ENCODE measurements at places on chromosomes 2 and 18.
A peak's percentile ranks its signal among the peaks of the same experiment; 100 is the strongest.

GRCh38 chr2:75564713-75565359, 4.1 kb upstream of the EVA1A start:
- no peak for DNase-seq

DNA sequence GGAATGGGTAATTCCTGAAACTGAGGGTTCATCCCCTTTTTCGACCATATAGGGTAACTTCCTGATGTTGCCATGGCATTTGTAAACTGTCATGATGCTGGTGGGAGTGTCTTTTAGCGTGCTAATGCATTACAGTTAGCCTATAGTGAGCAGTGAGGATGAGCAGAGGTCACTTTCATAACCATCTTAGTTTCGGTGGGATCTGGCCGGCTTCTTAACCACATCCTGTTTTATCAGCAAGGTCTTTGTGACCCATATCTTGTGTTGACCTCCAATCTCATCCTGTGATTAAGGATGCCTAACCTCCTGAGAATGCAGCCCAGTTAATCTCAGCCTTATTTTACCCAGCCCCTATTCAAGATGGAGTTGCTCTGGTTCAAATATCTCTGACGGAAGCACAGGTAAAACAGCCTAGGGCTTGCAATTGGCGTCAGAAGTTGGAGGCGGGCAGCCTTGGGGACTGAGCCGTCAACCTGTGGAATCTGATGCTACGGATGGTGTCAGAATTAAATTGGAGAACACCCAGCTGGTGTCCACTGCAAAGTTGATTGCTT, 19.5 kb downstream of the RALBP1 start:
- DNase-seq = no peak

DNA sequence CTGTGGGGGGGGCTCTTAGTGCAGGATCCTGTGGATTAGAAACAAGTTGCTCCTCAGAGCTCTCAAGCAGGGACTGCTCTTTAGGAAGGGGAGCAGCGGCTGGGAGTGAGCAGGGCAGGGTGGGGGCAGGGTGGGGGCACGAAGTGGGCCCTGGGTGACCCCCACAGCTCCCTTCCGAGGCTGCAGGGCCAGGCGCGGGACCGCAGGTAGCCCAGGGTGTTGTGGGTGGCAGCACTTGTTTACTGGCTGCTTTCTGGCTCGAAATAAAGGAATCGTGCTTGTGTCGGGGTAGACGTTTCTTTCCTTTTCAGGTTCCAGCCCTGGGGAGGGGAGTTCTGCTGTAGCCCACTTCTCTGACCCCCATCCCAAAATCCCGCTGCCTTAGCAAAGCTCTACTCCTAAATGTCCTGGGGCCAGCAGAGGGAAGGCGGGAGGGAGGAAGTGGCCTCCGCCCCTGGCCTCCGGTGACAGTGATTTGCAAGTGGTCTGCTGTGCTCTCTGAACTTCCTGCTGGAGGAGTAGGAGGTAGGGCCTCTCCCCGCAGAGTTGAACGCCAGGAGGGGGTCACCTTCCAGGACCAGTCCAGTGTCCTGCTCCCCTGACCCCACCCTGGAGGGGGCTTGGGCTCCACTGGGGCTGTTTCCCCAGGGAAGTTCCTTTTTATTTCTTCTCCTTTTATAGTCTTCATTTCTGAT, 8.3 kb downstream of the NEU4 start:
- no peak for DNase-seq

DNA sequence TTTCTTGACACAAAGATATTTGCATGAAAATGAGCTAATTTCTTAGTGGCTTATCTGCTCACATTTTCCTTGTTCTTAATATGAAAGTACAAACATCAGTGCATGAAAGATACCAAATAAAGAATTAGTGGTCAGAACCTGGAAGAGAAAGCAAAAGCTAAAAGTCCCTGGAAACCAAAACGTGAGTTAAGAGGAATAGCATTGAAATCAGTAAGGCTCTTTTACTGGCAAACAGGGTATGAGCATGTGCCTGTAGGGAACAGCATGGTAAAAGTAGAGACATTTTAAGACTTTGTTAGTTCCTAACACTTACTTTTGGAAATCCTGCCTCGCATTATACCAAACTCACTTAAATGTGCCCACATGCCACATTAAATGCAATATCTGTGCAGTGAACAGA, 31.9 kb upstream of the CWC22 start:
- DNase-seq = no peak

- no peak for DNase-seq
Measured at GRCh38 chr2:240323601-240324291, 111.7 kb upstream of the GPC1 start.

DNA sequence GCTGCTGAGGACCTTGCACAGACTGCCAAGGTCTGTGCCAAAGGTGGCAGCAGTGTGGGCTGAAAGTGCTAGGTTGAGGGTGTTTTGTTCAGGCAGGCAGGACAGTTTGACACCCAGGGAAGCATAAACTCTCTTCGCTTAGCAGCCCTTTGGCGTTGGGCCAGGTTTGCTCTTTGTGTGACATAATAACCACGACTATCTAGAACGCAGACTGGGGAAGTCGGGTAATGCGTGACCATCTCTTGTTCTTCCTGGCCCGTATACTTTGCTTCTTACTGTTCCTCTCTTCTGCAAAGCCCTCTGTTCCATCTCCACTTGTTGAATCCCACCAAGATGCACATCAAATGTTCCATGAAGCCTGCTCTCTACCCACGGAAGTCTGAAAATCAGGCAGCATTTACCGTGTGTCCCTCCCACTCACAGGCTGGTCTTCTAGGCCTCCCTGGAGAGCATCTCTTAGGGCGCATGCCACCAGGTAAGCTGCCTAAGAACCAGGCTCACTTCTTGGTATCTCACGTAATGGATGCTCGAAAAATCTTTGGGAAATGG, 96.7 kb upstream of the LMAN1 start:
- no peak for DNase-seq

GRCh38 chr2:232417489-232417888, 10.8 kb downstream of the ALPG start:
- no peak for DNase-seq

DNA sequence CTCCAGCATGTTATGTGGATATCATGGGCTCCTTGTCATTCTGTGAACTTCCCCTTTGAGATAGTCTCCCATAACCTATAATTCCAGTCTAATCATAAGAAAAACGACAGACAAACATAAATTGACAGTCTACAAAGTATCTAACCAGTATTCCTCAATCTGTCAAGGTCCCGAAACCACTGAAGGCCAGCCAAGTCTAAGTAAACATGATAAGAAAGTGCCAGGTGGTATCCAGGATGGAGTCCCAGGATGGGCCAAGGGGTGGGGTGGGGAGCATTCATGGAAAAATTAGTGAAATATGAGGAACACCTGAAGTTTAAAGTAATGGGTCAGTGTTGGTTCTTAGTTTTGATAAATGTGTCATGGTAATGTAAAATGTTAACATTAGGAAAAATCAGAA, 355.5 kb downstream of the DPP10 start:
- DNase-seq = no peak

DNA sequence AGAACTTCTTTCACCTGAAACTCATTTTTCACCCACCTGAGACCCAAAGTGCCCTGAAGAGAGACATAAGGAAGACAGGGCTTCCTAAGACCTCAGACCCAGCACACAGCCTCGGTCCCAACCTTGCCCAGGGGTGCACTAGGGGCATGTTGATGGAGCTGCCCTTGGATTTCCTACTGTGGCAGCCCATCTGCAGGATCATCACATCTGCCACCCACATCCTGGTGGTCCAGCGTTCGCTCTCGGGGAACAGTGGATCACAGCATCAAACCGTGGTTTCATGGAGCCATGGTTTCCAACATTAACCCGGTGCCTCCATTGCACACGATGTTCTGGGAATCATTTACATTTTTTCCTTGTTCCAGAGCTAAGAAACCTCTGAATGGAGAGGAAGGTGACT, 186.4 kb downstream of the TFCP2L1 start:
- DNase-seq = no peak

GRCh38 chr2:225479386-225479785, 79.9 kb downstream of the NYAP2 start:
- no peak for DNase-seq

GRCh38 chr18:35605686-35606417, 24.3 kb downstream of the GALNT1 start:
- DNase-seq = peak; percentile 8

GRCh38 chr2:44616667-44617155, 255.0 kb downstream of the CAMKMT start:
- peak; percentile 4 for DNase-seq

DNA sequence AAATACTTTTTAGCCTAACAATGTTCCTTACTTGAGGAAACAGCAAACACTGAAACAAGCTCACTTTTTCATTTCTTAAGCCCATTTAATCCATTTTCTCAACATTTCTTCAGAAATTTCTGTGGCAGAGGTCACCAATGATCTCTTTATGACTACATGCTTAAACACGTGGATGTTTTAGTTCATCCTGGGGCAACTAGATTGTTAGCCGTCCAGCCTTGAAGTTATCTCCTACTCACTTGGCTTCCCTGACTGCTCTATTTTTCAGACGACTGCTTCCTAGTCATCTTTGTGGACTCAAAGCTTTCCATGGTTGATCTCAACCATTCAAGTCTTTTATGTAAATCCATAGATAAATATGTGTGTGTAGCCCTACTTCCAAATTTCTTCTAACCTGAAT, 24.1 kb downstream of the CD302 start:
- DNase-seq = no peak

DNA sequence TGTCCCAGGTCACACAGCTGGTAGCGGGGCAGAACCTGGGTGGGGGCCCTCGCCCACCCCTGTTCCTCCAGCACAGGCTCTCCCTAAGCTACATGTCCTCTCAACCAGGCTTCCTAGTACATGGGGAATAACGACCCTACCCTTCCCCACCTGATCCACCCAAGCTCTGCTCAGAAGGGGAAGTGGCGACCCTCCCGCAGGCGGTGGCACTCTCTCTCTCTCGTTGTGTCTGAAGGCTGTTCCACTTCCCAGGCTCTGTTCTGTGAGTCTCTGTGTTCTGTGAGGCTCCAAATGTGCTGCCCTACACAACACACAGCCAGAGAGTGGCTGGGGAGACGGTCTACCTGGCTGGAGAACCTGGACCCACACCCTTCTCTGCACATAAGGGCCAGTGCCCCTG, 135.8 kb downstream of the COPS8 start:
- no peak for DNase-seq

GRCh38 chr18:72895548-72895947, 27.8 kb upstream of the NETO1 start:
- no peak for DNase-seq

- no peak for DNase-seq
Measured at GRCh38 chr2:211014376-211014775, 458.0 kb downstream of the CPS1 start.

- no peak for DNase-seq
Measured at GRCh38 chr2:168712053-168712452, 90.4 kb upstream of the NOSTRIN start.

DNA sequence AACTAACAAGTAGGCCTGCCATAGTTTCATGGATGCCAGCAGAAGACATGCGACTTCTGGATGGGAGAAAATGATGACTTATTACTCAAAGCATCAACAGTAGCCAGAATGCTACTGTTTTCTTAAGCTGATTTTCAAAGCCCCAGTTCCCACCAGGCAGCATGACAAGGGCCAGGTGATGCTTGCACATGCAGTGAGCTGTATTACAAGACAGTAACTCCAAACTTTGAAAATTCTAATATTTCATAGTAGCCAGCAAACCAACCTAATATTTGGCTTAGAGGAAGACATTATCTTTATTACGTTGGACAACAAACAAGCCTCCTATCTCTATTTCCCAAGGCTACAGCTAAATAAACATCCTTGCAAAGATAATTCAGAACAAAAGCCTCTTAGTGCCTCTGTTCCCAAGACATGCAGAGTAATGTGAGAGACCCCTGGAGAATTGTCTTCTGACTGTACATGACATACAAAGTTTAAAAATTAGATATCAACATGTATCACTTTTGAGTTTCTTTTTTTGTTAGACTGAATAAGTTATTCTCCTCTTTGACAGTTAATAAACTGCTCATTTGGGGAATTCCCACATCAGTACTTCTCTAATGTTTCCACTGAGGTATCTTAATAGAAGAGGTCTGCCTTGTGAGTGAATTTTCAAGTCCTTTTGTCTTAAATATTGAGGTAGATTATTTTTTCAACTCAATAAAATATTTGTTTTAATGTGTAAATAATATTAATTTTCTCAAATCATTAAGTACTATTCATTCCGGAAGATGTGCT, 367.6 kb upstream of the CWC22 start:
- DNase-seq = no peak

GRCh38 chr18:63031375-63031774, 288.2 kb downstream of the BCL2 start:
- DNase-seq = no peak

GRCh38 chr18:42028247-42028832, 73.3 kb downstream of the PIK3C3 start:
- peak; percentile 36 for DNase-seq

GRCh38 chr2:46695283-46695682, 215.9 kb downstream of the TMEM247 start:
- DNase-seq = no peak

DNA sequence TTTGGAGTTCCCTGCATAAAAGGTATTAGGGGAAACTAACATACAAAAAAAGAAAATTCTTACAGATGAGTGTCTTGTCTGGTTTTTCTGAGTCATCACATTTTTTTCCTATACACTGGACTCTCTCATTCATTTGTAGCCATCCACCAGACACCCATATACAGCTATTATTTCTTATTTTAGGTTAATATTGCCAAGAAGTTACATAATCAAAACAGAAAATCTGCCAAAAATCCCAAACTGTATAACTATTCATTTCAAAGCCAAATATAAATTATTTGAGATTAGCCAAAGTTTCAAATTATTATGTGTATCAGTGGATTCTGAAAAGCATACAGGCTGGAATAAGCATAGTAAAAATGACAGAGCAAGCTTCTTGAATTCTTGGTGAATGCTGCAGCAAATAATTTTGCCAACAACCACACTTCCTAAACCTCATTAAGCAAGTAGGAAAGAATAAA, 191.2 kb downstream of the NCKAP5 start:
- DNase-seq = no peak

DNA sequence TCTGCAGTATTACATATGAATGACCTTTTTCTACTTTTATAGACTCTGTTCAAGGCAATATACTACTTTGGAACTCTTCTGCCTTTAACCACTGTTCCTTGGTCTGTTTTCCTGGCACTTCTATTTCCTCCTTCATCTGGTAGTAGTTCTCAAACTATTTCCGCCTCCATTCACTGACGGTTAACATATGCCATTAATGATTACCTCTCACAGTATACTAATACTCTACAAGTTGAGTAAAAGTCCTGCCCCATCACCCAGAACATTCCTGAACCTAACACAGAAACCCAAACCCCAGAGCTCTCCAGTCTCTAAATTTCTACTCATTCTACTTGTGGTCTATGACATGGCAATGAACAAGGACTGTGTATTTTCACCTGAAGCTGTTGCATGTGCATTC, 4.5 kb downstream of the GFPT1 start:
- DNase-seq = no peak

GRCh38 chr18:61282926-61283325, 50.3 kb upstream of the CDH20 start:
- DNase-seq = no peak

DNA sequence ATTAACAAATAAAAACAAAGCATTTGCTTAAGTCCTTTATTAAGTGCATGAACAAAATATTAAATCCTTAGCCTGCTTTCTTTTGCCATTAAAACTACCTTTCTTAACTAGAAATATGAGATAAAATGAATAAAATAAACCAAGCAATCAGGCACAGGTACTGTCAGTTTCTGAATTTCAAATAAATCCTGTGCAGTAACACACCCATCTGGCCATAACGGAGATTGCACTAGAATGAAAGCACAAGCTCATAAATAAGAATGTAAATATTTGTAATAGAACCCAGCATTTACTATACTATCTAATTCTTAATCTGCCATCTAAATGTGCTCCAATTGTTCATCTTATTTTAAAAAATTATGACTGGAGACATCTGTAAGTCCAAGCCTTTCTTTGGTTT, 31.9 kb downstream of the PRKRA start:
- DNase-seq = no peak

All from activated CD4-positive, alpha-beta T cell treated with anti-CD3 and anti-CD28 coated beads for 48 hours (primary cell).